Non-pigmented ciliary epithelial cell (primary cell): ENCODE measurements at places on chromosomes 3 and 15.

GRCh38 chr3:14357463-14357862 is 44.9 kb upstream of the SLC6A6 start:
- DNase-seq: no peak

GRCh38 chr3:185741586-185741985 is 83.3 kb downstream of the IGF2BP2 start:
- DNase-seq: no peak

DNA sequence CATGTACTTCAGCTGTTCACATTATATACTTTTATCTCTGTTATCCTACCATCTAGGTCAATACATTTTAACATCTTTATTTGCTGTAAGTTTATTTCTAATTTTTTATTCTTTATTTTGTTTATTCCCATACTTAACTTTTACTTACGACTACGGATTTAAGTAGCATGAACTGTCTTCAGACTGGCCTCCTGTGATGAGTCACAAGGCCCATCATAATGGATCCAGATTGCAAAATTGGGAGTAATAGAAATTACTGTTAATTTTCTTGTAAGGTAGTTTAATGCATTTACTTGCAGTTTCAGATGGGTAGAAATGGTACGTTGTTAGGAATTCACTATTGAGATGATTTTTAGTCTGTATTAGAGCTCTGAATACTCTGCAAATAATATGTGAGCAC is 45.9 kb downstream of the PPARG start:
- DNase-seq: no peak

DNA sequence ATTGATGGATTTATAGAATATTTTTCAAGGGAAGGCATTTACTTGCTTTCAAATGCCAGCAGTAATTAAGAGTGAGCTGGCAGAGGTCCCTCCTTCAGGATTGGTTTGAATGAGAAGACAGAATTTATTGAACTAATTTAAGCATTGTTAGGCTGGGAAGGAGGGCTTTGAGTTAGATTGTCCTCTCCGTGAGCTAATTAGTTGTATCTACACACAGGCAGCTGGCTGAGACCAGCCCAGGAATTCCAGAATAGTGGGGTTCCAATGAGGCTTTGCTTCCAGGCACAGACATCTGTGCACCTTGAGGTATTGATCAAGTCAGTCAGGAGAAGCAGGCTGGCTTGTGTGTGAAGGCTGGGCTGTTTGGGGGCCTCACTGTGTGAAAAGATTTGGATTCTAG is 124.0 kb upstream of the WNT5A start:
- DNase-seq: no peak

GRCh38 chr3:124652009-124652408 is 78.2 kb upstream of the UMPS start:
- no peak for DNase-seq

GRCh38 chr3:148879256-148879655 is 14.2 kb downstream of the CPA3 start:
- no peak for DNase-seq

GRCh38 chr3:57557085-57557537 is 1.0 kb downstream of the PDE12 start:
- DNase-seq: no peak

- no peak for DNase-seq
These were observed 1.5 kb downstream of the ABCC5 start for GRCh38 chr3:184016169-184016570.

GRCh38 chr15:31161951-31162350 is 60.4 kb upstream of the TRPM1 start:
- no peak for DNase-seq

DNA sequence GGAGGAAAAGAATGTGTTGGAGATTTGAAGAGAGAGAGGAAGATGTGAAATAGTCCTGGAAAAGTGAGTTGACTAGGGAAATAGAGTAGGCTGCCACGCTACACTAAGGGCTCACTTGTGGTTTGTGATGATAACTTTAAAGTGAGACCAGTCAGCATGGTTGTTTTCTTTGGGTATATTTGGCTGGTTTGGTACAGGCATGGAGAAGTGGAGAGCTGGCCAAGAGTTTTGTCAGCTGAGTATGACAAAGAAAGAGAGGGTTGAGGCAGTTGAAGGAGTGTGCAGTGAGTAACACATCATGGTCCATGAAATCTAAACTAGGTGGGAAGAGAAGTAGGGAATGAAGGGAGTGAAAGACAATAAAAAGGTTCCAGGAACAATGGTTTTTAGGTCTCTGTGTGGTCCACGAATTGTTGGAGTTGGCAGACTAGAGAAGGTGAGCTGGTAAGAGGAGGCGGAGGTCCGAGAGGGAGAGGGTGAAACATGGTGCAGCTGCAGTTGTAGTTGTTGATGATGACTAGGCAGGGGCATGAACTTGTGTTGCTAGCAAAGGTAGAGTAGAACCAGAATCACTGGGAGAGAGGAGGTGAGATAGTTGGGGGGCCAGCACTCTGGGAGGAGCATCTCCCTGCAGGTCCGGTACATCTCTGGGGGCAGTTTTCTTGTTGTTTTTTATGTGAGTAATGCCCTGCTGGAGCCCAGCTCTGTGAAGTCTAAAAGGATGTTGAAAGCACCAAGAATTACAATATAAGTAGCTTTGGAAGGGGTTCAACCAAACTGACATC is 21.0 kb downstream of the ZNF80 start:
- no peak for DNase-seq

DNA sequence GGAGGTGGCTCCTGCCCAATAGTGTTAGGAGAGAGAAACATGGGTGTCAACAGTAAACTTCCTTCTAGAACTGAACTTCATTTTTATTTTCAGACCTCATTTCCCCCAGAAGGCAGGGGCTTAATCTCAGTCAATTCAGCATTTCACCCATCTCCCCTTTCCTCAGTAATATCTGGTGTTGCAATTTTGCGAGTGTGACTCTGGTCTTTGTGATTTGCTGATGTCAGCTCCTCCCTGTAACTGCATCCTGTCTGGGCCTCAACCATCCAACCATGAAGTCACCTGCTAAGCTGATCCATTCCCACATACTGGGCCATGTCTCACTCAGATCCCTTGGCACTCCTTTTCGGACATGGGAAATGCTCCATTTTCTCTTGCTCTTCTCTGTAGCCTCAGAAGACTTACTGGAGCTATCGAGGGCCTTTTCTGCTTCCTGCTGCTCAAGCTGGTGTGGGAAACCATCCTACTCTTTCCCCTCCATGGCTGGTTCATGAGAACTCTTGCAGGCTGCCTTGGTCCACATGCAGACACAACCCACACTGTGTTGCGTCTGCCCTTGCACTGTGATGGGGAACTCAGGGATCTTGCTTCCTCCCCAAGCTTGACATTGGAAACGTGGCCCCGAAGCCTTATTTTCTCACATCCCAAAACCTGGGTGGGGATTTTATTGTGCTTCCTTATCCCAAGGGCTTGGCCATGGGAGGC is 24.6 kb downstream of the CCR4 start:
- no peak for DNase-seq

DNA sequence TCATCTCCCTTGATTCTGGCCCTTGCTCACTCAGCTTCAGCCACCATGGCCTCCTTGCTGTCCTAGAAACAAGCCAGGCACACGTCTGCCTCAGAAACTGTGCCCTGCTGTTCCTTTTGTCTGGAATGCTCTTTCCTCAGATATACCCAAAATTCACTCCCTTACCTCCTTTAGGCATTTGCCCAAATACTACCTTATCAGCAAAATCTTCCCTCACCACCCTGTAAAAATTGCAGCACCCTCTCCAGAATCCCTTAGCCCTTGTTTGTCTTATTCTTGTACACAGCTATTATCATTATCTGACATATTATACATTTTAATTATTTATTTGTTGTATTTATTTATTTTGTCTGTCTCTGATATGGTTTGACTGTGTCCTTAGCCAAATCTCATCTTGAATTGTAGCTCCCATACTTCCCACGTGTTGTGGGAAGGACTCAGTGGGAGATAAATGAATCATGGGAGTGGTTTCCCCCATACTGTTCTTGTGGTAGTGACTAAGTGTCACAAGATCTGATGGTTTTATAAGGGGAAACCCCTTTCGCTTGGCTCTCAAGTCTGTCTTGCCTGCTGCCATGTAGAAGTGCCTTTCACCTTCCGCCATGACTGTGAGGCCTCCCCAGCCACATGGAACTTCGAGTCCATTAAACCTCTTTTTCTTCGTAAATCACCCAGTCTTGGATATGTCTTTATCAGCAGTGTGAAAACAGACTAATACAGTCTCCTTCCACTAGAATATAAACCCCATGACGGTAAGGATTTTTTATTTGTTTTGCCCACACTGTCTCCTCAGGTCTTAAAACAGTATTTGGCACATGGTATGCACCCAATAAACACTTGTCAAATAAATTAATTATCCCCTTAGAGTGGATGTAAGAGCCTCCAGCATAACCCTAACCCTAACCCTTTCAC is 60.0 kb upstream of the STT3B start:
- peak; percentile 68 for DNase-seq

GRCh38 chr3:123859177-123859576 is 25.0 kb downstream of the MYLK start:
- no peak for DNase-seq

DNA sequence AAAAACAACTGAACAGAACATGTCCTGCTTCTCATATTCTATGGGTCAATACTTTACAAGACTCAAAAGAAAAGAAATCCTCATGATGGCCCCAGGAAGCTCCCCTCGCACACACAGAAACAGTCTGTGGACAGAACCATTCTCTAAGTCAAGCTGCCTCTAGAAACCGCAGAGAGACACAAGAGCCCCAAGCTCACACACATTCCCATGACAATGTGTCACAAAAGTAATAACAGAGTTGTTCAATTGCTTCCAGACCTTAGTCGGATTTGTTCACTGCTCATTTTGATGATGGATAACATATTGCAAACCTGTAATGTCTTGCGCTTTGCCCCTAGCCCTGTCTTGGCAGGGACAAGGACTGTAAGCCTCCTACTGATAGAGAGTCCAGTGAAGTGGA is 60.9 kb downstream of the UMPS start:
- no peak for DNase-seq

- no peak for DNase-seq
These were observed 6.2 kb downstream of the SLC41A3 start for GRCh38 chr3:126077754-126078153.

DNA sequence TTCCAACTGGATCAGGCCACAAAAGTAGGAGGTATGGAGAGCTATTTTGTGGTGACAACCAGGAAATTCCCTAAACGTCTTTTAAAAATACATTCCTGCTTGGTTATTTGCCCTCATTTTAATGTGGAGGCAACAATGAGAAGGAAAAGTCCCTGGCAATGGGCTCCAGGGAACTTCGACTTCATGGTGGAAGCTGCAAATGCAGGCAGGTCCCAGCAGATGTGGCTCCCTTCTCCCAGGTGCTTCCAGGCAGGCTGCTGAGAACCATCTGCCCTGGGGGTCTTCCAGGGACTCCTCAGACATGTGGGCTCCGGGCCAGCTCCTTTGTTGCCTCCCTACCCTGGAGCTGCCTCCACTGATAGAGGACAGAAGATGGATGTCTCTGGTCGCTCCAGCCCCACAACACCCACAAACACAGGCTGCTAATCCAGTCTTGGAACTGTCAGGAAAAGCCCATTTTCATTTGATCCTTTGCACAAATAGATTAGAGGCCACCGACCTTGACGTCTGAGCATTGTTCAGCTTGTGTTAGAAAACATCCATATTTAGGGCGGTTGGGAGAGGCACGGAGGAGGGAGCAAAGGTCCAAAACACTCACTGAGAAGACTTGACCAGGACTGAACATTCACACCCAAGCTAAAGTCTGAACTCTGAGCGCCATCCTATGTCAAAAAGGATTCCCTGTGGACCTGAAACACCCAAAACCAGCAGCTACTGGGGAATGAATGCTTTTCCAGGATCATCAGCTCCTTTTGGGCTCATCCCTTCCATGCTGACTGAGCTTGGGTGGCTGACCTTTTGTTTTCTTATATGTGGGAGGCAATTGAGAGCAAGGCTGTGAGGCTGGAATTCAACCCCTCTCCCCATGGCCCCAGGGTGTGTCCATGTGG is 30.2 kb upstream of the SLCO2A1 start:
- DNase-seq: no peak

DNA sequence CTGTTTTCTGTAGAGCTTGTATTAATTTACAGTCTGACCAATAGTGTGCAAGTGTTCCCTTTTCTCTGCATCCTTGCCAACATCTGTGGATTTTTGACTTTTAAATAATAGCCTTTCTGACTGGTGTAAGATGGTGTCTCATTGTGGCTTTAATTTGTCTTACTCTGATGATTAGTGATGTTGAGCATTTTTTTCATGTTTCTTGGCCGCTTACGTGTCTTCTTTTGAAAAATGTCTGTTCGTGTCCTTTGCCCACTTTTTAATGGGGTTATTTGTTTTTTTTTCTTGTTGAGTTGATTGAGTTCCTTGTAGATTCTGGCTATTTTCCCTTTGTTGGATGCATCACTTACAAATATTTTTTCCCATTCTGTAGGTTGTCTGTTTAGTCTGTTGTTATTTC is 7.6 kb upstream of the ACOX2 start:
- DNase-seq: no peak

- no peak for DNase-seq
These were observed 40.1 kb downstream of the OXNAD1 start for GRCh38 chr3:16305111-16305541.

DNA sequence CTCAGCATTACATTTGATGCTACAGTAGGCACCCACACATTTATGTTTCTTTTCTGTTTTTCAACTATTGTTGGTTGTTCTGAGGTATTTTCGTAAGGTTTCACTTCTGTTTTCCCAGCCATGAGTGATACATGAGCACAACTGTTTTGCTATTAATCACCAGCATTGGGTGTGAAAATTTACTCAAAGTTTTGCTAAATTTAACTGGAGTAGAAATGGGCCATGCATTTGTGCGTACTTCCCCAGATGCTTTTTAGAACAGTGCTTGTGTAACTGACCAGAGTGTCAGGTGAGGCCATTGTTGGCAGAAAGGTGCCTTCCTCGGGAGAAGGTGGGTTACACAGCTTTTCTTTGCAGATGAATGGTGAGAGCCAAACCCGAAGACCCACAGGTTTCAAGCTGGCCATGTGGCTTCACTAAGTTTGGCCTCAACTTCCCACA is 70.4 kb downstream of the ST6GAL1 start:
- DNase-seq: no peak

DNA sequence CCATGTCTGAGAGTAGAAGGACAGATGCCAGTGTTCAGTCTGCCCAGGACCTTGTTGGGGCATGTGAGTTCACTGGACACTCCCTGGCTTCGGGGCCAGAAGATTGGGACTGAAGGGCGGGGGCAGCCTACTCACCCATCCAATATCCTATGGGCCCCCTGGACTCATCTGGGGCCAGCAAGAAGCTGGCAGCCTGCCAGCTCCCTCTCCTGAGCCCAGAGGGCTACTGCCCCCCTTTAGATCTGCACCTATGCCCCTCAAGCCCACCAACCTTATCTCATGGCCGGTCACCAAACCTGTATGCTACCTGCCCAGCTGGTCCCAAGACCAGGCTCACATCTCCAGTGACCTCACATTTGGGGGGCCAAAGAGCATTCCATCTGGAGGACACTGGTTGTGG is 8.1 kb downstream of the PTH1R start:
- no peak for DNase-seq

DNA sequence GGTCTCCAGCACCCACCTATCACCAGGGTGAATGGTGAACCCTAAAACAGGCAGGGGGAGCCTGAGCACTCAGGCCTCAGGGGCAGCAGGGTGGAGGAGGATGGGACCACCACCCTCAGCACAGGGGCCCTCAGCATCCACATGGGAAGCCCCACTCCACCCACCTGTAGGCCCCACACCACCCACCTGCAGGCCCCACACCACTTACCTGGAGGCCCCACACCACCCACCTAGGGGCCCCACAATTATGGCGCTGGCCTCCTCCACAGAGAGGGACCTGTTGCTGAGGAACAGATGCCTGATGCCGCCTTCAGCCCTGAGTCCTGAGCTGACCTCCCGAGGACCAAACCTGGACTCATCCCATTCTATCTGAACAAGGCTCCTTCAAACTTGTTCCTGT is 46.7 kb downstream of the HMCES start:
- no peak for DNase-seq

GRCh38 chr15:92714077-92714476 is 58.5 kb upstream of the FAM174B start:
- no peak for DNase-seq
